ENCODE measurements at places on chromosomes 13 and 19. TPM values are rescaled to one million over a fixed set of nuclear protein-coding genes. Genes with fewer than 3 reads are reported as not detected.

LHB gene
- not detected for total RNA-seq

HPN gene
- total RNA-seq: 20.3 TPM

- DNase-seq: peak; percentile 69
- H3K4me1 ChIP-seq: no peaks in the 10 kb centered on the region
- no peak overlapping the region for H3K4me3 ChIP-seq
- H3K36me3 ChIP-seq: peaks cover 10% of the 10 kb centered on the region
- no peaks in the 10 kb centered on the region for H3K27me3 ChIP-seq
Measured at GRCh38 chr19:19053508-19054314, 10.1 kb upstream of the SLC25A42 start.

DNA sequence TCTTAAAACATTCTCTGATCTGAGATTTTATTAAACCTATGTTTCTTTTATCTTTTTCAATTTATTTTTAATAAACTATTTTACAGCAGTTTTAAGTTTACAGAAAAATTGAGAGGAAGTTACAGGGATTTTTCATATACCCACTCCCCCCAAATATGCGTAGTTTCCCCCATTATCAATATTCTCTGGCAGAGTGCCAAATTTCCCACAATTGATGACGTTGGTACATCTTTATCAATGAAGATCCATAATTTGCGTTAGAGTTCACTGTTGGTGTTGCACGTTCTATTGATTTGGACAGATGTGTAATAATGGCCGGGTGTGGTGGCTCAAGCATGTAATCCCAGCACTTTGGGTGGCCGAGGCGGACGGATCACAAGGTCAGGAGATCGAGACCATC lies 1063.0 kb upstream of the ATXN8OS start:
- H3K36me3 ChIP-seq: no peaks in the 10 kb centered on the region
- H3K27me3 ChIP-seq: no peaks in the 10 kb centered on the region
- H3K27ac ChIP-seq: no peak overlapping the region
- DNase-seq: no peak

GADD45GIP1 gene
- total RNA-seq: 18.8 TPM

GRCh38 chr13:49400755-49401659 lies 42.9 kb downstream of the CAB39L start:
- DNase-seq: no peak
- H3K27ac ChIP-seq: peak overlapping the region; percentile 86
- peaks cover 22% of the 10 kb centered on the region for H3K36me3 ChIP-seq
- H3K27me3 ChIP-seq: no peaks in the 10 kb centered on the region
- peak overlapping the region; percentile 63 for H3K4me3 ChIP-seq

GRCh38 chr13:52947921-52948373 lies 80.7 kb upstream of the OLFM4 start:
- H3K4me3 ChIP-seq: no peak overlapping the region
- H3K4me1 ChIP-seq: peaks cover 12% of the 10 kb centered on the region
- no peak for DNase-seq
- peaks cover 20% of the 10 kb centered on the region for H3K27me3 ChIP-seq
- H3K27ac ChIP-seq: no peak overlapping the region

DNA sequence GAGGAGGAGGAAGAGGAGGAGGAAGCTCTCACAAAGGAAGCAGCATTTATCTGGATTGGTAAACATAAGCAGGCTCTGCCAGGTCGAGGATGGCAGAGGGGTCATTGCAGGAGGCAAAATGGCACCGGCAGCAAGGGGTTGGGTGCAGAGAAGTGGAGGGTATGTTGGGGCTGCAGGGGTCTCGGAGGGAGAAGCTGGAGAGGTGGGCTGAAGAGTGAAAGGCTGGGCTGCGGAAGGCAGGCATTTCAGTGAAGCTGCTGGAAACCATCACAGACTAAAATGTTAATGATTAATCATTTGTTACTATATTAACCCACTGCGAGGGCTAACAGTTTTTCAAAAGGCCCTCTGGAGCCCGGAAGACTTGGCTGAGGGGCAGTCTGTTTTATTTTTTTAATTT lies 24.6 kb downstream of the TPT1 start:
- H3K27me3 ChIP-seq: peaks cover 1% of the 10 kb centered on the region
- H3K4me1 ChIP-seq: peaks cover 1% of the 10 kb centered on the region
- H3K27ac ChIP-seq: no peak overlapping the region
- no peak overlapping the region for H3K4me3 ChIP-seq
- H3K36me3 ChIP-seq: no peaks in the 10 kb centered on the region

NFIX gene
- total RNA-seq: 55.5 TPM

DNA sequence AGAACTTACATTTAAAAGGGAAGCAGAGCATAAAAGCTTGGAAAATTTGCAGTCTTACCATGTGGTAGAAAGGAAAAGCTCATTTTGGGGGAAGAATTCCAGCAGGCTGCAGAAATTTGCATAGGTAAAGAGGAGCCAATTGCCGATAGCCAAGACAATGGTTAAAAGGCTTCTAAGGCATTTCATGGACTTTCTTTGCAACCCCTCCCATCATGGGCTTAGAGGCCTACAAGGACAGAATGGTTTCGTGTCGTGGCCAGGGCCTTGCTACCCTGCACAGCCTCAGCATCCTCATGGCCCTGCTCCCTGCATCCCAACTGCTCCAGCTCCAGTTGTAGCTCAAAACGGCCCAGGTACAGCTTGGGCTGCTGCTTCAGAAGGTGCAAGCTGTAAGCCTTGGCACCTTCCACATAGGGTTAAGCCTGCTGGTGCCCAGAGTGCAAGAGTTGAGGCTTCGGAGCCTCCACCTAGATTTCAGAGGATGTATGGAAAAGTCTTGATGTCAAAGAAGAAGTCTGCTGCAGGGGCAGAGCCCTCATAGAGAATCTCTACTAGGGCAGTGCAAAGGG lies 420.3 kb downstream of the PCDH17 start:
- H3K27me3 ChIP-seq: no peaks in the 10 kb centered on the region
- no peak for DNase-seq
- H3K36me3 ChIP-seq: no peaks in the 10 kb centered on the region
- H3K4me1 ChIP-seq: no peaks in the 10 kb centered on the region
- no peak overlapping the region for H3K4me3 ChIP-seq

ADGRE1 gene
- not detected for total RNA-seq

Measured in mesothelial cell of epicardium (in vitro differentiated cells).